ENCODE measurements at places on chromosomes 12 and 14.

DNA sequence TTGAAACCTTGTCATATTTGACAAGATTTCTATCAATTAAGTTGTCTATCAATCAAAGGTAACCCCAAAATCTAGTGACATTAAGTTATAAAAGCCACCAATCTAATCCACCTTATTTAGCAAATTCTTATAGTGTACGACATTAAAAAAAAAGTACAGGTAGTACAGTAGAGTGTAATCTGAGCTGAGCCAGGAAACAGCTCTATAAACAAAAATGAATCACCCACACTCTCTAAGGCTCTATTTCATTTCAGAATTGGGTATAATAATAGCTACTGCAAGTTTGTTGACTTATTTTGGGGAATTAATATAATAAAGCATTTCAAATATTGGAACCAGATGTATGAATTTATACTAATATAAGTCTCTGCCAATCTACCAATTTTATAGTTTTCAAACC, 342.4 kb upstream of the FLRT2 start:
- no peak for DNase-seq

GRCh38 chr12:59839514-59839913, 243.7 kb downstream of the SLC16A7 start:
- no peak for DNase-seq

- no peak for DNase-seq
Measured at GRCh38 chr12:76738824-76739579, 24.9 kb upstream of the ZDHHC17 start.

- no peak for DNase-seq
Measured at GRCh38 chr14:71891185-71891584, 41.0 kb upstream of the RGS6 start.

DNA sequence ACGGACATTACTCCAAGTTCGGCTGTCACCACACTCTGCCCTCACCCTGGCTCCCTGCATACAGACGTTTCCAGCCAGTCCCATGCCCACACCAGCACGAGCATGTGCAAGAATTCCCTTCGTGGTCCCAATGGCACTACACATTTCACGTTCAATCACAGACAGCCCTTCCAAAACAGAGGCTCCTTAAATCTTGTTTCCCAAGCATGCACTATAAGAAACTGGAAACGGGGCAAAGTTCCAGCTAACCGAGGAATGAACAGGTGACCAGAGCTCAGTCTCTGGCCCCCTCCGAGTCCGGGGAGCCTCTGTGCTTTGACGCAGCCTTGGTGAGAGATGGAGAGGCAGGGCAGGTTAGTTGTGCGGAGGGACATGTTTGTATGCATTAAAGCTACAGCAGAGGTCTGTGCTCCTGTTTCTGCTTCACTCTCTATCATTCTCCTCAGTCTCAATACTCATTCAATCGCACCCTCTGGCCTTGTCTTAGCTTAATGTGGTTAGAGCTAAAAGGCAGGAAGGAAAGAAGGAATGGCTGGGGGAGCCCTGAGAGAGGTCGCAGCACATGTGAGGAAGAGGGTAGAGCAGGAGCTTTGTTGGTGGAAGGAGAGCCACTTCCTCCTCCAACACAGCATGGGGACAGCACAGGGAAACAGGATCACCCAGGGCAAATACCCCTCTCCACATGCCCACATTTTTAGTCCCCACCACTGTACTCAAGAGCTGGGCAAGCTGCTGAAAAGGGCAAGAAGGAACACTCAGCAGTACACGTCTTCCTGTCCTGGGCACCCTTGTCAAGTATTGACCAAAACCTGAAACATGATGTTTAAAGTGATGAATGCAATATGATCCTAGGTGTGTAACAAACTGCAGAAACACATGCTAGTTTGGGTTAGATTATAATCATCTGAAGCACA, 12.2 kb upstream of the SELPLG start:
- DNase-seq: no peak

DNA sequence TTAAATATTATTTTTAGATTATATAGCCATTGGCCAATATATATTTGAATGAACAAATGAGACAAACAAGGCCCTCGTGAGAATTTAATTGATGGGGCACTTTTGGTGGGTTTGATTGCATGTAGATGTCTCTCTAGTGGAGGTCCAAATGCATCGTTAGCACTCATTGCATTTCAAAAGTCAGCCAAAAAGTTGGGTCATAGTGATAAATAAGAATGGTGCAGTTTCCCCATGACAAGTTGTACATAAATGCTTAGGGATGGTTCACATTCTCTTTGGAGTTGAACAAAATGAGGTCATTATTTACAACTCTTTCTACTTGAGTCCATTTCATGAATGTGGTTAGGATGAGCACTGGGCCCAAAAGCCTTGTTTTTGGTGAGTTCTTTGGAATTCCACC, 1.0 kb downstream of the BEST3 start:
- no peak for DNase-seq

DNA sequence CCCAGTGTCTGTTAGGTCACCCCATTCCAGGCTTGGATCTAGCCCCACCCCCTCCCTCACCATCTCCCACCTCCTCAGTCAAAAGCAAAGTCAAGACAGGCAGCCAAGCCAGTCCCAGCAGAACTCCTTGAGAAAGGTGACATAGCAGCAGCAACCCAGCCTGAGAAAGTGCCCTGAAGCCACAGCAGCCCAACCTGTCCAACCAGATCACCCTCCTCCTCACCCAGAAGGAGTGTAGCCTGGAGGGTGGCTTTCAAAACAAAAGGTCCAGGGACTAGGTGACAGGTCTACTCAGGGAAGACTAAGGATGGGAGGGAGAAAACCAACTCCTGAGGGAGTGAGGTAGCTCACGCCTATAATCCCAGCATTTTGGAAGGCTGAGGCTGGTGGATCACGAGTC, 5.2 kb downstream of the RAB15 start:
- DNase-seq: no peak

GRCh38 chr12:117890137-117890536, 78.7 kb downstream of the KSR2 start:
- no peak for DNase-seq

Data from stimulated activated CD4-positive, alpha-beta T cell treated with anti-CD3 and anti-CD28 coated beads, TNF-alpha, amount 100 ng/mL, for 1 hour (primary cell).